ENCODE measurements at places on chromosomes 6 and 20. TPM values are rescaled to one million over a fixed set of nuclear protein-coding genes. Genes with fewer than 3 reads are reported as not detected.

DNA sequence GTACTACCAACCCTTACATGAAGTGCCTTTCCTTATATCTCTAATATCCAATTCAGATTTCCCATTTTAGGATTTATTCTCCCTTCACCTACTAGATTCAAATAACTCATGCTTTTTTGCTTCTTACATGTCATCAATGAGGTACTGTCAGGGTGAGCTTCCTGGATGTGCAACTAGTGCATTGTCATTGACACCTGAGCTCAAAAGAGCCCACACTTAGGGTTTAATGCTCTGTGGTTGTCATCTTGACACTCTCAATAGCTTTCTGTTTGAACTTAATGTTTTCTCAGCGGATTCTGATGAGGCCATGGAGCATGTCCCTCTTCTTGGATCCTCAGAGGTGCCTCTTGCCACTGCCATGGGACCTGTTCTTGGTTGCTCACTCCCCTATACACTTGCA is 1033.3 kb upstream of the EYS start:
- no peak for DNase-seq

DNA sequence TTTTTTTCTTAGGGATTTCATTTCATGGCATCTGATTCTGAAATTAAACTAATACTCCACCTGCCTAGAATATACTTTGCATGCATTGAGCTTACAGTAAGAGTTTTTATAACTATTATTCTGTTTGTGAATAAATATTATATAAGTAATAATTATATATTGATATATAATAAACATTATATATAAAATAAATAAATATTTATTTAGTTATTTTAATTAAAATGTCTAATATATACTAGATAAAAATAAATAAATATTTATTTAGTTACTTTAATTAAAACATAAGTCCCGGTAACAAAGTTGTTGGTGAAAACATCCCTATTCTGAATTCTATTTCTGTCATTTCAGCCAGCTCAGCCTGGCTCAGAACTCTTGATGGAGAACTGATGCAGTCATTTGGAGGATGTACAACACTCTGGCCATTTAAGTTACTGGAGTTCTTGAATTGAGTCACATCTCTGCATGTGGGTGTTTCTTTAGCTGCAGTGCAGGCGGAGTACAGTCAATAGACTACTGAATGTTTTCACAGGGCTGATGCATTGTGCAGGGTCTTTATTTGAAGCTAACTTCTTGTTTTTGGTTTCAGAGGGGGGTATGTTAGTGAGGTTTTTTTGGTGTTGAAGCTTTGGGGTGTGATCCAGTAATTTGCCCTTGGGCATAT is 508.9 kb upstream of the ADGRB3 start:
- DNase-seq, result no peak

IP6K3 gene
- total RNA-seq, result not detected

DNA sequence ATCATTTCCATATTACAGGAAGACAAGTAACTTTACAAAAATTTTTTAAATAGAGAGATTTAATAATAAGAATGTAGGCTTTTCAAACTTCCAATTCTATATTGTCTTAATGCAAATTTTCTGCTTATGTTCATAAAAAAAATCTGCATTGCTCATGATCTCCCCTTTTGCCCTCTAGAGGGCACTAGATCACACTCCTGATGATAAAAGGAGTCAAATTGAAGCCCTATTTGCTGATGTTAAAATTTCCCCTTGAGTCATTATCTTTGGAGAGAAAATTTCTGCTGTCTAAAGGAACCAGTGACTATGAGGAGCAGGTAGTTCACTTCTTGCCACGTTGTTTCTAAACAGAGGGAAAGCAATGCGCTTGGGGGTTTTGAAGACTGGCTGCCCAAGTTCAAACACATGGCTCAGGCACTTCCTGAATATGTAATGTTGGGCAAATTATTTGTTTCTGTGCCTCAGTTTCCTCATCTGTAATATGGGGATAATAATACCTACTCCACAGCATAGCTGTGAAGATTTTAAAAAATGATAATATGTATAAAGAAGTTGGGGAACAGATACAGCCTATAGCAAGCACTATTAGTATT is 874.2 kb downstream of the TFAP2A start:
- DNase-seq, result no peak

DNA sequence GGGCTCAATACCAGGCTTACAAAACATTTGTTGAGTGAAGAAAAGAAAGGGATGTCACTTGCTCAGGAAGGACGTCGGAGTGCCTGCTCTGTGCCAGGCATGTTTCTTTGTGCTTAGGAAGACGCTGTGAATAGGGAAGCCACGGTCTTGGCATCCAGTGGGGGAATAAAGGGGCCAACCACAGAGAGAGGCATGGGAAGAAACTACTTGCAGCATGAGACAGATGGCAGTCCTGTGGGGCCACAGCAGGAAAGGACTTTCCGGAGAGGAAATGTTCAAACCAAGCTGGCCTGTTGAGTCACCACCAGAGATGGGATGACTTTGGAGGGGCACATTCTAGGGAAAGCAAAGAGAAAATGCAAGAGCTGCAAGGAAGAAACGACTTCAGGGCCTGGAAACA is 173.2 kb downstream of the CDH26 start:
- DNase-seq, result no peak

GRCh38 chr6:76342611-76343160 is 270.2 kb upstream of the IMPG1 start:
- DNase-seq, result no peak

PRICKLE4 gene
- total RNA-seq, result not detected

ZNF217 gene
- total RNA-seq, result 144 TPM

GABRR2 gene
- total RNA-seq, result 0.74 TPM

DNA sequence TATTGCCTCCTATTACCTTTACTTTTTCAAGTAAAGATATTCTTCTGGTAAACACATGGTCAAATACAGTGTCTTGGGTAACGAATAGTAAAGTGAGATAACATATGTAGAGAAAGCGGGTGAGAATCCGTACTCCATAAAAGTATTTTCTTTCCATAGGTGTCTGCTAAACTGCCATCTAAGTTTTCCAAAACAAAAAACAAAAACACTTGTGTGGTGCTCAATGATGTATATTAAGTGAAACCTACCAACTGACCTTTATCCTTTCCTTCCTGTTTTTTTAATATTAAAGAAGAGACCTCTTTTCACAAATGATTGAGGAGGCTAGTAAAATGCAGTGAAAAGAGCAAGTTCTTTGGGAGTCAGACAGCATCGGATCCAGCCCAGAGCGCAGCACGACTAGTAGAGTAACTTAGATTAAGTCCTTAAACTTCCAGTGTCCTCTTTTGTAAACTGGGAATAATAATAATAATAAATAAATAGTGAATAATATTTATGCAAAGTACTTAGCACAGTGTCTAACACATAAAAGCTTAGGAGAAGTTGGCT is 437 bp upstream of the CDKAL1 start:
- no peak for DNase-seq

DNA sequence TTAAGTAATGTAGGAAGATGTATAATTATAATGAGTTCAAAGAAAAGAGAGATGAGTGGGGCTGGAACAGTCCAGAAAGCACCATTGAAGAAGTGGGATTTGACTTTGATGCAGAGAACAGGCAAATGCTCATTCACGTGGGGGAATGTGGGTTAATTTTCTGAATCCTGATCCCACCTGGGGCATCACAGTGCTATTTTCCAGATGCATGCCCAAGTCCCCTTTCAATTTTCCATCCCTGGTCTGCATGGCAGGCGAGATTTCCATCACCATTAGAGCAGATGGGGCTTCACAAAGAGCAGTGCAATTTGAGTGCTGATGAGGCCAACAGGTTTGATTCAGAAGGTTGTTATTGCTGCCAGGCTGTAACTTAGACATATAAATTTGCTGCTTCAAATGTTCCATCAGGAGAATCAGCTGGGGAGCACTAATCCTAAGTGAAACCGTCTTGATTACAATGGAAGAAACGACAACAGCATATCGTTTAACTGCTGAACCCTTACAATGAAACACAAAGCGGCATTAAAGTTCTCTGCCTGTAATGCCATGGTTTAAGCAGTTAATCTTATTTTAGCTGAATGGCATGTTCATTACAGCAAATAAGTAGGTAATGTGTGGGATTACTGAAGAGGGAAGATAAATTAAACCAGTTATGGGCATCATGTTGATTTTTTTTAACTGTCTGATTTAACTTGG is 45.2 kb downstream of the OSTM1 start:
- DNase-seq, result no peak

DNA sequence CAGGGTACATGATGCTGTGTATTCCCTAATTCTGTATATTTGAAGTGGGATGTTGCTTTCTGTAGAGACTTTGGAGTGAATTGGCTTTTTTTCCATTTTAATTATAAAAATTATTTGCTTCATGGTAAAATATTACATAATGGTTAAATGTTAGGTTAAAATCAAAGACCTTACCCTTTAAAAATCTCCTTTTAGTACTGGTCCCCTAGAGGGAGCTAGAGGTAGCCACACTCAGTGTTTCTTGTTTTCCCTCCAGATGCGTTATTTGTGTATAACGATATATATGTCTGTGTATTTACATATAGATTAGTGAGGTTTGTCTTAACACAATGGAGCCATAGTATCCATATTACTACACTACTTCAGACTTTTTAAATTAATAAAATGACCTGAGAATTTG is 146.7 kb downstream of the PLCB4 start:
- DNase-seq, result no peak

GRCh38 chr6:111353912-111354462 is 129.0 kb downstream of the REV3L start:
- DNase-seq, result no peak

SMOC2 gene
- total RNA-seq, result not detected

C6orf163 gene
- 3.4 TPM for total RNA-seq

DNA sequence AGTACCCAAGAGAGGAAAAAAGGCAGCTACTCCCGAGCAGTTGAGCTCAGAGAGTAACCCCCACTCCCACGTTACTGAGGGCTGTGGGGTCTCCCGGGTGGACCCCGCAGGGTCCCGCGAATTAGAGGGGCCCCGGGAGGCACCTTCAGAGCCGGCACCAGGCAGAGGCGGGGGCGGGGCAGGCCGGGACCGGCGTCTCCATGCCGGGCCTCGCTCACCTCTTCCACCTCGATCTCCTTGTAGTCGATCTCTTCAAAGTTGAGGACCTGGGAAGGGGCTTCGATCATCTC is 381 bp downstream of the MAP3K7 start:
- no peak for DNase-seq

GRCh38 chr6:111791415-111791814 is 81.8 kb downstream of the FYN start:
- DNase-seq, result no peak

CLVS2 gene
- total RNA-seq, result not detected

TXNDC5 gene
- 19.0 TPM for total RNA-seq

ZNF391 gene
- total RNA-seq, result 4.2 TPM

GRCh38 chr20:3646067-3646440 is 17.1 kb downstream of the GFRA4 start:
- DNase-seq, result no peak
